ENCODE measurements at places on chromosomes 1 and 21.

- DNase-seq: no peak
Measured at GRCh38 chr1:220157738-220158137, 63.8 kb downstream of the IARS2 start.

- no peak for DNase-seq
Measured at GRCh38 chr21:31408301-31409088, 64.4 kb upstream of the TIAM1 start.

- DNase-seq: no peak
Measured at GRCh38 chr1:20093940-20094391, 24.0 kb downstream of the PLA2G5 start.

DNA sequence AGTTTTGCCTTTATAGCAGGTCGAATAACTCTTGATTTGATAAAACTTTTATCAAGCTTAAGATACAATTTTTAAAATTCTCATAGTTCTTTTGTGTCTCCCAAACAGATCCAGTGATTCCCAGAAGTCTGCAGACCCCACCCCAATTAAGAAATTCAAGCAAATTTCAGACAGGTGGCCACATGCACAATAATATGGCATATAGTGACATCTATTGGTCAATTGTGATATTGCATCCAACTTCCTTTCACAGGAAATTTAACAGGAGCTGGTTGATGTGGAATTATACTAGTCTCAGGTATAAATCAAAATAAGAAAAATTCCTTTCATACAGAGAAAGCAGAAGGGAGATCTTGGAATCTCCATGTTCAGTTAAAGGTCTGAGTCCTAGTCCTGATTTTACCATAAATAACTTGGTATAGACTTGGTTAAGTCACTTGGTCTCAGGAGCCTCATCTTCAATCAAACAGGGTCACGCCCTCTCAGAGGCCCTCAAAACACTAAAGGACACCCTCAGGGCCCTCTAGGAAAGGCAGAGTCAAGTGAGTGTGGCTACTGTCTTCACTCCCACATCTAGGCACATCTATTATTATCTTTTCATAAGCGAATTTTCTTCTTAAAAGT is 24.1 kb downstream of the PIGM start:
- DNase-seq: no peak

- no peak for DNase-seq
Measured at GRCh38 chr1:188551176-188551575, 1722.4 kb downstream of the PLA2G4A start.

DNA sequence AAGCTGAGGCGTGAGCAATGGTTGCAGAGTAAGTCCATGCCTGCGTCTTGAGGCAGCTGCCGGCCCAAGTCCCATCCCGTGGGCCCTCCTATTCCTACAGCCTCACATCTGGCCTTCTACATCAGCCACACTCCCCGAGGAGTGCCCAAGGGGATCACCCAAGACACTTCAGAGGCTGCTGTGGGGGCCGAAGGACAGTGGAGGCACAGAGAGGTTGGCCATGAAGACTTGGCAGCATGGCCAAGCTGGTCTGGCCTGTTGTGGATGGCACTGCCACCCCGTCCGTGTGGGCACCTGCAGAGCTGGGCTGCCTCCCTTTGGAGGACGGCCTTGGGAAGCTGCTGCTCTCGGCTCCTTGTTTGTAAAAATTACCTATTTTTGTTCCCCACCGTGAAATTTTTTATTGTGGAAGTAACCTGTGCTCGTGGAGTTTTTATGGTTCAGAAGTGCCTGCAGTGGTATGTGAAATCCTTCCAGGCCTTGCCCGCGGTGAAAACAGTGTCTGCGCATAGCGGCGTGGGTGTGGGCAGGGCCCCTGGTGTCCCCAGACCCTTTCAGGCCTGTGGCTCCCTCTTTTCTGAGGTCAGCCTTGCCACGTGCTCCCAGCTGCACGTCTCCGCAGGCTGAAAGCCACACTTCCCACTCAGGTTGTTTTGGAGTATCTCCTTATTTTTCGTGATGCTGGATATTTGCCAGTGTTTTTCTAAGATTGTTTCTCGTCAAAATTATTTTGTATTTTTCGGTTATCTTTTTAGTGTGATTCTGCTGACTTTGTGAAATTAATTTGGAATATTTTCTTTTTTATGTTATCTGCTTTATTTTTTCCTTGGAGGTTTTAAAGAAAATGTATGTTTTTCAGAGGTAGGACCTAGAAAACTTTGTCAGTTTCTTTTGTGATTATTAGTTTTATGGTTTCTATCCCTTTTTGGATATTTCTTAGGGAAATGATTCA is 20.6 kb downstream of the SLX9 start:
- DNase-seq: no peak

DNA sequence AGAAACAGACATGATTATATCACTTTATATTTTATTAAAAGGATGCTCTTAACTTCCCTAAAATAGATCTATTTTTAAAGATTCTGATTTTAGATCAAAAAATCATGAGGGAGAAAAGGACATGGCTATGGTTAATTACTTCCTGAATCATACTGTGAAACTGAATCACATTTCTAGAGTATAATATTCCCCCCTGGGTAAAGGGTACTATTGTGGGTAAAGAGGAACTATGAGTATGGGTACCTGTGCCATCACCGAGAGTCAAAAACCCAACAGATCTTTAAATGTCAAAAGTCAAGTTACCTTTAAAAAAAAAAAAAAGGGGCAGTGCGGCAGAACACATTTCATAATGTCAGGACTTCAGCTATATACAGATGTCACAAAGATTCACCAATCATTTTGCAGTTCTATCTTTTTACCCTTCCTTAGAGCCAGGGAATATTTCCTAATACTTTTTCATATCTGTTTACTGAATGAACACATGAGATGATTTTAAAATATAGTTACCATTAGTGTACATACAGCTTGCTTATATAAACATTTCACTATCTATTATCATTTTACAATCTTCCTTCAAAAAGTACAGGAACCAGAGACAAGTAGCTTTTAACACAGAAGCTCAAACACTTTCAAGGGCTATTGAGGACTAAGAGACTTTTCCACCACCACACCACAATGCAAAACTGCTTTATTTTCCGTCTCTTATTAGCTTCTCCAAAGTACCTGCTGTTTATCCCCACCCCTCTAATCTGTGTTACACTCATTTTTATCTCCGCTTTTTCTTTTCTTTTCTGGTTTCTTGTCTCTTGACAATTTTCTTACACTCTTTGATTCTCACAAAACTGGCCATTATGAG is 45.0 kb downstream of the EVI5 start:
- DNase-seq: no peak

DNA sequence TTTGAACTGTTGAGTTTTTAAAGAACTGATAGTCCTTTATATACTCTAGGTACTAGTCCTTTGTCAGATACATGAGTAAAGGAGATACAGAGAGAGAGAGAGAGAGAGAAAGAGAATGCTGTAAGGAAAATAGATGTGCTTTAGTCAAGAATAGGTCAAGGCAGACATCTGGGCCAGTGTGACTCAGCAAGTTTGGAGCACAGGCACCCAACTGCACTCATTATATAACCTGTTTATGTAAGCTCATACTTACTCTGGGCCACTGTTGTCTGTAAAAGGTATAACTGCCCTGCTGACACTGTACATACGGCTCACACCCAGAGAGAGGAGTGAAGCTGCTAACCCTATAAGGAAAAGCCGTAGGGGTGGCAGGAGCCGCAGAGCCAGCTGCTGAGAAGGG is 32.2 kb upstream of the AKT3 start:
- peak; percentile 1 for DNase-seq

GRCh38 chr1:35577071-35577998 is 4.2 kb downstream of the TFAP2E start:
- DNase-seq: no peak

- DNase-seq: no peak
Measured at GRCh38 chr1:155978973-155979429, 654 bp upstream of the ARHGEF2 start.

DNA sequence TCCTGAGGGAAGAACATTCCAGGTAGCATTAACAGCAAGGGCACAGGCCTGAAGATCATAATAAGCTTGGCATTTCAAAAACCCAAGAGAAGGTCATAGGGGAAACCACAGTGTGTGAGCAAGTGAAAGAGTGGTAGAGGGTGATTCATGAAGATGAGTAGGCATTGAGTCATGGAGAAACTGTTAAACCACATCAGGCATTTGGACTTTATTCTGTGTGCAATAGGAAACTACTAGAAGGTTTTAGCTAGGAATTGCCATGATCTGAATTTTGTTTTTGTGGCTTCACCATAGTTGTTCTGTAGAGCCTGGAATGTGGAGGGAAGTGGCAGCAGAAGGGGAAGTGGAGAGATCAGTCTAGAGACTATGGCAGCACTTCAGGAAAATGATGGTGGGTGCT is 359.0 kb upstream of the PTBP2 start:
- DNase-seq: peak; percentile 96

GRCh38 chr1:115222616-115223402 is 115.2 kb downstream of the NGF start:
- no peak for DNase-seq

DNA sequence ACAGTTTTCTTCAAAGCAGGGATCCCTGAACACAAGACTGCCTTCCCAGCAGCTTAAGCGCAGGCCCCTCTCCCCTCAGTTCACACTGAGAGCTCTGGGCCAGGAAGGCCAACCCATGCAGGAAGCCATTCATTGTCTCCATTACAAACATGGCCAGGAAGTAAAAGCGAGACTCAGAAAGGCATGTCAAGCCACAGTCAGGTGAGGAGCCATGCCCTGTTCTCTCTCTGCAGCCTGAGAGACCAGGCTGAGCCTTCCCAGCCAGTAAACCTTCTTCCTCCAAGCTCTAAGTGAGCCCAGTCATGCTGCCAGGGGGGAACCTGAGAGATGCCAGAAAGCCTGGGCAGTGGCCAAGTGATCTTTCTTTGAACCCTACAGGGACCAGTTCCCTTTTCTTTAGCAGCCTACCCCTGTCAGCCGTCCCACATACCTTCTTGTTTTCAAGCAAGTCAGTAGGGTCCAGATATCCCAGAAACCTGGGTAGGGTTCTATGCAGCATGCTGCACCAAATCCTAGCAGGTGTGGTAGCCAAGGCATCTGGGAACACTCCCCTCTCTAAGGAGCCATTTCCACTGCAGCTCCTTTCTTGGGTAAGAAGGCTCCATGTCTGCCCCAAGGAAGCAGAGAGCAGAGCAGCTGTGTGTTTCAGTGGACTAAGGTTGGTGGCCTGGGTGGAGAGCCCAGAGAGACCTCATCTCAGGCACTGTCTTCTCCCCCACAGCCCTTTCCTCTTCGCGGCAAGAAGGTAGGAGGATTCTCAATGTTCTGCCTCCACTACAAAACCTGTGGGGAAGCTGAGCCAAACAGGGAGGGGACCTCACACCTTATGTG is 977 bp downstream of the TRAF3IP3 start:
- no peak for DNase-seq

DNA sequence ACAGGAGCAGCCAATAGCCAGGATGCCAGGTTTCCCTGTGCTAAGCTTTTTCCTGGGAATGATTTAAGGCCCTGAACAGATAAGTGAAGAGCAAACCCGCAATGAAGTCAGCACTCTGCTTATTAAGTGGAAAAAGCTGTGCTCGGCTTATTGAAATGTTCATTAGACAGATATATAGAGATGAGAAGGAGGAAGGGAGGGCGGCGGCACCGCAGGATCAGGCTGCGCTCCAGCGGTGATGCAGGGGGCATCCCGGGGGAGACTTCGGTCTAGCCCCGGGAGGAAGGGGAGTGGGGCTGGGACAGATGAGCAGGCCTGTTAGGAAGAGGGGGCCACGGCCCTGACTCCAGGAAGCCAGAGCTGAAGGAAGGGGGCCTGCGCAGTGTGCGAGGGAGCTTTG is 115.0 kb downstream of the TMEM53 start:
- DNase-seq: peak; percentile 24

DNA sequence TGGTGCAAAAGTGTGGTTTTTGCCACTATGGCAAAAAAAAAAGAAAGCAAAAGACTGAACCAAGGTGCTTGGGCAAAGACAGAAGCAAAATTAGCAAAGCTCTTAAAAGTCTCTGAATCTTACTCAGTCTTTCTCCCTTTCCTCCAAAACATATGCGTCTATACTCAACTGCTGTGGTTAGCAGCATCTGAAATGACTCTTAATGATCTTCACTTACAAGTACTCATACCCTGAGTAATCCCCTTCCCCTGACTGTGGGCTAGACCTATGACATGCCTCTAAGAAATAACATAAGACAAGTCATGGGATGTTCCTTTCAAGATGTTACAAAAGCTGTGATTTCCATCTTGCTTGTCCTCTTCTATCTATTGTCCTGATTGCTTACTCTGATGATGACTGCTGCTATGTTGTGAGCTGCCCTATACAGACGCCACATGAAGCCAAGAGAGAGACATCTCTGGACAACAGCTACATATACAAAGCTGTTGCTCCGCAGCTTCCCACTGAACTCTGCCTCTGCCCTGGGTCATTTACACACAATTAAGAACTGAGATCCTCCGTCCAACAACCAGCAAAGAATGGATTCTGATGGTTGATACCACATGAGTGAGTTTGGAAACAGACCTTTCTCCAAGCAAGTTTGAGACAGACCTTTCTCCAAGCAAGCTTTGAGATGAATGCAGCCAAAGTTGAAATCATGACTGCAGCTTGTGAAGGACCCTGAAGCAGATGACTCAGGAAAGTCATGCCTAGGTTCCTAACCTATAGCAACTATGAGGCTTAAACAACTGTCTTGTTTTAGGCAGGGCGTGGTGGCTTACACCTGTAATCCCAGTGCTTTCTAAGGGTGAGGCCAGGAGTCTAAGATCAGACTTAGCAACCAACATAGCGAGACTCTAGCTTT is 55.2 kb downstream of the PUM1 start:
- no peak for DNase-seq

DNA sequence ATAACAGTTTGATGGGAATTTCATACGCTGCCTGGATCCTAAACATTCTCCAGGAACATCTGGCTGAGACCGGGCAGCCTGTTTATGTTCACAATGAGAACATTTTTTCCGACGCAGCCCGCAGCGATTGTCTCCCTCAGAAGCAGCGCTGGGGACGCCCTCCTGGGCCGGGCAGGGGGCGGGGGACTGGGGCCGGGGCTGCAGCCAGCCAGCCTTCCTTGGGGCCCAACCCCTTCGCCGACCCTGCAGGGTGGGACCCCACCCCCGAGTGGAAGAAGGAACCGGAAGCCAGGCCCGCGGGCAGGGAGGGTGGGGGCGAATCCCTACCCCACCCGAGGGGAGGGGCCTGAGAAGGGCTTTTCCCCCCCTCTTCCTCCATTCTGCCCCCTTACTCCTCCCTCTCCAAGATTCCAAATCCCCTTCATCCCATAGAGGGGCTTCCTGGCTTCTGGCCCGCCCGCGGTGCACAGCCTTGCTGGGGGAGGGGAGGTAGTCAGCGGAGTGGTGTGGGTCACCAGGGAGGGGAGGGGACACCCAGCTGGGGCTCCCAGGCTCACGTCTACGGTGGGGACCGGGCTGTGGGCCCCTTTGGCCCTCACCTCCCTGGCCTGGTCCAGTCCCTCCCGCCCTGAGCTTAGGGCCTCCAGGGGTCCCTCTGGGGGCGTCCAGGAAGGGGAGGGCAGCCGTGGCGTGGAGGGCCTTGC is 60.6 kb downstream of the WNT9A start:
- peak; percentile 33 for DNase-seq
